ENCODE measurements at places on chromosomes 1 and 21.

- no peak for DNase-seq
These were observed 53.2 kb upstream of the MRPS6 start for GRCh38 chr21:34020005-34020847.

- DNase-seq = no peak
These were observed at the start of gene CD48 for GRCh38 chr1:160711602-160712311. Gene CD48, minus strand, starts transcription at chr1:160711822. Its CDS starts 59 bp downstream, at chr1:160711763.

GRCh38 chr1:10449751-10450150, at the start of gene CORT:
Gene CORT, plus strand, starts transcription at chr1:10450031. Its CDS starts 193 bp downstream, at chr1:10450224.
- no peak for DNase-seq

GRCh38 chr1:37720231-37721130, 28.2 kb downstream of the CDCA8 start:
- no peak for DNase-seq

DNA sequence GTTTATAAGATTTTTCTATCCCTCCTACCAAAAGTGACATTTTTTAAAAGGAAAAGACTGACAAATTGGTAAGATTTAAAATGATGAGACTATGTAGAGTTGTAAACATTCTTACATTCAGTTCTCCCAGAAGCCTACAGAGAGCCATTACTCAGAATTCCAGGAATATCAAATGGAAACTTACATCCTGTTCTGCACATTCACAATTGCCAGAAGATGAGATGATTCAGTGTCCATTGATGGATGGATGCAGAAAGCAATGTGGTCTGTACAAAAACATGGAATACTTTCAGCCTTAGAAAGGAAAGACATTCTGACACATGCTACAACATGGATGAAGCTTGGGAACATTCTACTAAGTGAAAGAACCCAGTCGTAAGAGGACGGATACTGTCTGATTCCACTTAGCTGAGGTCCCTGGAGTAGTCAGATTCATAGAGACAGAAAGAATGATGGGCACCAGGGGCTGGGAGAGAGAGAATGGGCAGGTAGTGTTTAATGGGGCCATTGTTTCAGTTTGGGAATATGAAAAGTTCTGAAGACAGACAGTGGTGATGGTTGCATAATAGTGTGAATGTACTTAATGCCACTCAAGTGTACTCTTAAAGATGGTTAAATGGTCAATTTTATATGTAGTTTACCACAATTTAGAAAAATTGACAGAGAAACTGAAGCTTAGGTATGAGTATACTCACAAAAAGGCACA, 16.6 kb downstream of the MX1 start:
- DNase-seq = no peak

DNA sequence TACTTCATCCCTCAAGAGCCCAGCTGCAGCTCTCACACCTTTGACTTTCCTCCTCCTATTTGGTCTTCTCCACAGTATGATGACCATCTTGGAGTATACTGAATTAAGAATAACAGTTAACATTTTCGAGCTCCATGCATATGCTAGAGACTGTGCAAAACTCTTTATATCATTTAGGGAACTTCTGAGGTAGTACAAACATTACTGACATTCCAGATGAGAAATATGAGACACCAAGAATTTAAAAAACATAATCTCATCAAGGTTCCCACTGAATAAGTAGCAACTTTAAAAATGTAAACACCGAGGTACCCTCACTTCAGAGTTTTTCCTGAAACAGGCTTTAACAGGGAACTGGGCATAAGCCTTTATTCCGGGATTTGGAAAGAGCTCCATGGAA, 22.7 kb downstream of the FMO3 start:
- DNase-seq = no peak

- DNase-seq = no peak
These were observed 369.1 kb upstream of the VAMP3 start for GRCh38 chr1:7401814-7402547.

GRCh38 chr1:153959454-153959853, 1.0 kb upstream of the CRTC2 start:
- DNase-seq = peak; percentile 45
